ENCODE measurements at places on chromosomes 3 and 15.

- no peak for DNase-seq
Observed at GRCh38 chr3:150215616-150216015, 192.5 kb upstream of the TSC22D2 start.

DNA sequence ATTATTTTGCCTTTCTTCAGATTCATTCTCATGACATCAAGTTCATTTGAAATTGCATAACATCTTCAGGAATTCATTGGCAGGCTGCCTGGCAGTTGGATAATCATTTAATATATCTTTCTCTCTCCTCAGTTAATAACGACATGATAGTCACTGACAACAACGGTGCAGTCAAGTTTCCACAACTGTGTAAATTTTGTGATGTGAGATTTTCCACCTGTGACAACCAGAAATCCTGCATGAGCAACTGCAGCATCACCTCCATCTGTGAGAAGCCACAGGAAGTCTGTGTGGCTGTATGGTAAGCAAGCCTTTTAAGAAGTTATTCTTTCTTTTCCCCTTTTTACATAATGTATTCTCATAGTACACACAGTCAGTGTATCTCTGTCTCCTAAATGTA is 38.2 kb downstream of the TGFBR2 start:
- DNase-seq = no peak

GRCh38 chr3:14899993-14900618 is 47.3 kb upstream of the NR2C2 start:
- DNase-seq = no peak

- DNase-seq = no peak
Observed at GRCh38 chr3:66482018-66482404, 18.8 kb downstream of the LRIG1 start.

DNA sequence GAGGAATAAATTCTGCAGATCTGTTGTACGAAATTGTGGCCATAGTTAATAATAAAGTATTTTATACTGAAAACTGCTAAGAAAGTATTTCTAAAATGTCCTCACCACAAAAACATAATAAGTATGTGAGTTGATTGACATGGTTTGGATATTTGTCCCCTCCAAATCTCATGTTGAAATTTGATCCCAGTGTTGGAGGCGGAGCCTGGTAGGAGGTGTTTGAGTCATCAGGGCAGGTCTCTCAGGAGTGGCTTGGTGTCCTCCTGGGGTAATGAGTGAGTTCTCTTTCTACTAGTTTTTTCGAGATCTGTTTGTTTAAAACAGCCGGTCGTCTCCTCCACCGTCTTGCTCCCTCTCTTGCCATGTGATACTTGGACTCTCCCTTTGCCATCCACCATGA is 424.1 kb upstream of the KCNMB2 start:
- no peak for DNase-seq

GRCh38 chr3:171192176-171192854 is 165.8 kb upstream of the SLC2A2 start:
- DNase-seq = no peak

- DNase-seq = no peak
Observed at GRCh38 chr3:12300137-12300536, 11.3 kb downstream of the PPARG start.
